ENCODE measurements at places on chromosomes 5 and 9. TPM values are rescaled to one million over a fixed set of nuclear protein-coding genes. Genes with fewer than 3 reads are reported as not detected.

Gene CCNO
- total RNA-seq = not detected

Gene ACOT12
- not detected for total RNA-seq

Gene ISL1
- not detected for total RNA-seq

Gene RFESD
- 1.5 TPM for total RNA-seq

Gene PCDHGC4
- total RNA-seq = 0.31 TPM

Gene IL9
- total RNA-seq = not detected

Gene TTF1
- total RNA-seq = 12.9 TPM

Gene LECT2
- not detected for total RNA-seq

Gene UBE2QL1
- not detected for total RNA-seq

Gene TPPP
- total RNA-seq = 1.2 TPM

Gene RFX3
- total RNA-seq = 30.0 TPM

Measured in natural killer cell (primary cell).